Progenitor cell of endocrine pancreas (in vitro differentiated cells): ENCODE measurements at places on chromosomes 5 and 9. TPM values are rescaled to one million over a fixed set of nuclear protein-coding genes. Genes with fewer than 3 reads are reported as not detected.

- H3K27me3 ChIP-seq: no peaks in the 10 kb centered on the region
- H3K36me3 ChIP-seq: no peaks in the 10 kb centered on the region
- no peak for DNase-seq
- H3K27ac ChIP-seq: no peak overlapping the region
- peaks cover 17% of the 10 kb centered on the region for H3K4me1 ChIP-seq
These were observed 220.6 kb upstream of the TRIM32 start for GRCh38 chr9:116466271-116467235.

GCNT1 gene
- 57.1 and 69.3 TPM in 2 replicates for total RNA-seq

POU5F2 gene
- total RNA-seq: 0.96 and 1.1 TPM in 2 replicates

GRCh38 chr5:164054461-164054860 is 549.0 kb downstream of the MAT2B start:
- no peak overlapping the region for H3K27ac ChIP-seq
- no peak overlapping the region for H3K4me3 ChIP-seq
- no peaks in the 10 kb centered on the region for H3K27me3 ChIP-seq
- peaks cover under 1% of the 10 kb centered on the region for H3K4me1 ChIP-seq
- no peak for DNase-seq
- no peaks in the 10 kb centered on the region for H3K36me3 ChIP-seq

LRRTM2 gene
- not detected in 2 replicates for total RNA-seq

- no peak for DNase-seq
- H3K36me3 ChIP-seq: peaks cover 5% of the 10 kb centered on the region
- peaks cover 2% of the 10 kb centered on the region for H3K4me1 ChIP-seq
- no peak overlapping the region for H3K4me3 ChIP-seq
- H3K27me3 ChIP-seq: no peaks in the 10 kb centered on the region
- no peak overlapping the region for H3K27ac ChIP-seq
These were observed 8.9 kb downstream of the DAB2IP start for GRCh38 chr9:121660367-121660766.

GRCh38 chr9:133706307-133707050 is 31.7 kb downstream of the SARDH start:
- no peak overlapping the region for H3K4me3 ChIP-seq
- no peaks in the 10 kb centered on the region for H3K4me1 ChIP-seq
- peaks cover 10% of the 10 kb centered on the region for H3K27me3 ChIP-seq
- H3K36me3 ChIP-seq: no peaks in the 10 kb centered on the region
- no peak for DNase-seq

GRCh38 chr9:97740848-97741821 is 44.0 kb upstream of the XPA start:
- peaks cover 43% of the 10 kb centered on the region for H3K27me3 ChIP-seq
- H3K4me3 ChIP-seq: peak overlapping the region; percentile 68
- no peaks in the 10 kb centered on the region for H3K36me3 ChIP-seq
- peak; percentile 59 for DNase-seq
- peak overlapping the region; percentile 71 for H3K27ac ChIP-seq
- H3K4me1 ChIP-seq: peaks cover 3% of the 10 kb centered on the region

GRCh38 chr5:181263633-181264032 is 2.7 kb upstream of the TRIM52 start:
- peaks cover 36% of the 10 kb centered on the region for H3K4me1 ChIP-seq
- no peaks in the 10 kb centered on the region for H3K27me3 ChIP-seq
- no peak overlapping the region for H3K27ac ChIP-seq
- H3K36me3 ChIP-seq: peaks cover 5% of the 10 kb centered on the region

TEK gene
- total RNA-seq: not detected in 2 replicates

IL13 gene
- not detected in 2 replicates for total RNA-seq

CDC20B gene
- total RNA-seq: not detected in 2 replicates

QRFP gene
- total RNA-seq: not detected in 2 replicates

SPINK4 gene
- 0.91 TPM in 1 of 2 replicates, not detected in the other for total RNA-seq

DNA sequence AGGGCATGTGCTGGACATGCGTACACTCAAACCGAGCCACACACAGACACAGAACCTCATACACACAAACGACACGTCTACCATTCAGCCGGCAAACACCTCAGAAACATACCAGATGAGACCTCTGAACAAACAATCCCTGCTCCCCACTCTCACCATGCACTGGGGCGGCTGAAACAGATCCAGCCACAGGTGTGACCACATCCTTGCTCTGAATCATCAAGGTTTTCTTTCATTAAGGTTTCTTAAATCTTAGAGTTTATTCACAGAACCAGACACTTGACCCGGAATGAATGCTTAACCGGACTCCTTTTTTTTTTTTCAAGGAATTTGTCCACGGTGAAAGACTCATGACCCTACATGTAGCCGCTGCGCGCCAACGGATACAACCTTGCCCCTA is 26.2 kb downstream of the TERT start:
- H3K27me3 ChIP-seq: no peaks in the 10 kb centered on the region
- DNase-seq: no peak
- H3K4me3 ChIP-seq: no peak overlapping the region
- H3K4me1 ChIP-seq: no peaks in the 10 kb centered on the region
- no peaks in the 10 kb centered on the region for H3K36me3 ChIP-seq

- no peaks in the 10 kb centered on the region for H3K36me3 ChIP-seq
- DNase-seq: no peak
- H3K27ac ChIP-seq: no peak overlapping the region
- H3K4me3 ChIP-seq: no peak overlapping the region
- peaks cover 59% of the 10 kb centered on the region for H3K27me3 ChIP-seq
These were observed 5.9 kb upstream of the ACSL6 start for GRCh38 chr5:132017316-132017715.

GRCh38 chr5:59321642-59322041 is 571.9 kb downstream of the PDE4D start:
- no peak for DNase-seq
- H3K36me3 ChIP-seq: no peaks in the 10 kb centered on the region
- H3K4me3 ChIP-seq: no peak overlapping the region
- no peak overlapping the region for H3K27ac ChIP-seq
- no peaks in the 10 kb centered on the region for H3K27me3 ChIP-seq
- H3K4me1 ChIP-seq: peaks cover 26% of the 10 kb centered on the region

GABRB2 gene
- 3.5 and 3.8 TPM in 2 replicates for total RNA-seq
